ENCODE measurements at places on chromosomes 13 and 19.

GRCh38 chr13:32495841-32496240 lies 42.8 kb downstream of the N4BP2L2 start:
- DNase-seq = no peak

GRCh38 chr19:10424011-10424637 lies 3.8 kb downstream of the PDE4A start:
- DNase-seq = peak; percentile 36

- DNase-seq = no peak
These were observed 60.8 kb downstream of the KCTD12 start for GRCh38 chr13:76825430-76825829.

DNA sequence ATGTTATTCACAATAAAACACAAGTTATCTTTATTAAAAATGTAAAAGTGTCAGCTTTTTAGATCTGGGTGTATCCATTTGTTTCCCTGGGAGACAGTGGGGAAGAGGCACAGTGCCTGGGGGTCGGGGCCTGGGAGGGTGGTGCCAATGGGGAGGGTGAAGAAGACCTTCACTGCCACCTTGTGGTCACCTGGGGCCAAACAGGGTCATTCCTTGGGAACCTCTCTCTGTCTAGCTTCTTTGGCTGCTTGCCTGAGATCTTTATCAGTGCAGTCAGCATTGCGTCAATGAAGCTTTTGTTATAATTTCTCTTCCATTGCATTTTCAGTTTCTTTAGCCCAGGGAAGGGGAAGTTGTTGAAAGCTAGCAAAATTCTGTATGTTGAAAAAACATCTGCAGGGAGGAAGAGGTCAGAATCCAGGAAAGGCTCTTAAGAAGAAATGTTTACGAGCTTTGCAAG lies 39.1 kb downstream of the PCDH8 start:
- peak; percentile 1 for DNase-seq

DNA sequence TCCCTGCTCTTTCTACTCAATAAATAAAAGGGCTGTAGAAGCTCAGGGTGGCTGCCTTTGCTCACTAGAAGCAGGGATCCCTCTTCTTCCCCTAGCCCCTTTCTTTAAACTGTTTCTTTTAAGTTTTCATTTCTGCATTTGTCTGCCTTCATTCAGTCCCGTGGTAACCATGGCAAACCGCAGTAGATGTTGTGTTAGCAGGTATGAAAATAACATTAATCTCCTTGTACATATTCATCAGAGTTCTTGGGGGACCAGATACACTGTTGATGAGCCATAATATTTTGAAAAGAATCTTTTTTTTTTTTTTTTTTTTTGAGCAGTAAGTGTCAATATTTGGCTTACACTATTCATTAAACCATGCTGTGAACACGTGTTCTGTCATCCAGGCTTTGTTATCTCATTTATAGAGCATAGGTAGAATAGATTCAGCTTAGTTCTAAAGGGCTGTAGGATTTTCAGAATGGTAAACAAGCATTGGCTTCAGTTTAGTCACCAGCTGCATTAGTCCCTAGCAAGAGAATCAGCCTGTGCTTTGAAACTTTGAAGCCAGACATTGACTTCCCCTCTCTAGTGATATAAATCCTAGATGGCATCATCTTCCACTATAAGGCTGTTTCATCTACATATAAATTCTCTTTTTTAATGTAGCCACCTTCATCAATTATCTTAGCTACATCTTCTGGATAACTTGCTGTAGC lies 59.4 kb upstream of the SPRY2 start:
- no peak for DNase-seq

DNA sequence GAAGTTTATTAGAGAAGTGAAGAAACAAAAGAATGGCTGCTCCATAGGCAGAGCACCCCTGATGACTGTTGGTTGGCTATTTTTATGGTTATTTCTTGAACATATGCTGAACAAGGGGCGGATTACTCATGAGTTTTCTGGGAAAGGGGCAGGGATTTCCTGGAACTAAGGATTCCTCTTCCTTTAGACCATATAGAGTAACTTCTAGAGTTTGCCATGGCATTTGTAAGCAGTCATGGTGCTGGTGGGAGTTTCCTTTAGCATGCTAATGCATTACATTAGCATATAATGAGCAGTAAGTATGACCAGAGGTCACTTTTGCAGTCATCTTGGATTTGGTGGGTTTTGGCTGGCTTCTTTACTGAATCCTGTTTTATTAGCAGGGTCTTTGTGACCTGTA lies 38.7 kb upstream of the PCDH8 start:
- no peak for DNase-seq

- no peak for DNase-seq
These were observed 4.0 kb downstream of the PIK3R2 start for GRCh38 chr19:18156841-18157464.

- peak; percentile 79 for DNase-seq
These were observed 13.6 kb downstream of the CFD start for GRCh38 chr19:873084-873483.

DNA sequence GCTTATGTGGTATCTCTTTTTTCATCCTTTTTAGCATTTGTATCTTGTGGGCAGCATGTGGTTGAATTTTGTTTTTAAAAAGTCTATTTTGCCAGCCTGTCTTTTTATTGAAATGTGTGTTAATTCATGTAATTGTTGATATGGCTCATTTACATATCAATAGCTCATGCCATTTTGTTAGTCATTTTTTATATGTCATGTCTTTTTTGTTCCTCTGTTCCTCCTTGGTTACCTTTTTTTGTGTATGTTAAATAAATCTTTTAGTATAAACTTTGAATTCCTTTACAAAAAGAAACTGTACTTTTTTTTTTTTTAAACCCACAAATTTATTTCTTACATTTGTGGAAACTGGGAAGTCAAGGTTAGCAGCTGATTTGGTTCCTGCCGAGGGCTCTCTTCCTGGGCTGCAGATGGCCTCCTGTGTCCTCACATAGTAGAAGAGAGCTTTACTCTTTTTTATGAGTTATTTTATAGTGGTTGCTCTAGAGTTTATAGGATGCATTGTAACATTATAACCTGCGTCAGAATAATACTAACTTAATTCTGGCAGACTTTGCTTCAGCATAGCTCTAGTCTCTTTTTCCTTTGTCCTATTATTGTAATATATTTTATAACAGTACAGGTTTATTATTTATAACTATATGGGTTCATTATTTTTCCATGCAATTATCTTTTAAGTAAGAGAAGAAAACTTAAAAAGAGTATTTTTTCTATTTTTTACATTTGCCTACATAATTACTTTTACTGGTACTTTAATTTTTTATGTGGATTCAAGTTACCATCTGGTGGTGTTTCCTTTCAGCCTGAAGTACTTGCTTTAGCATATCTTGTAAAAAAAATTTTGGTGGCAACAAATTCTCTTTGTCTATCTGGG lies 86.3 kb downstream of the URI1 start:
- no peak for DNase-seq

DNA sequence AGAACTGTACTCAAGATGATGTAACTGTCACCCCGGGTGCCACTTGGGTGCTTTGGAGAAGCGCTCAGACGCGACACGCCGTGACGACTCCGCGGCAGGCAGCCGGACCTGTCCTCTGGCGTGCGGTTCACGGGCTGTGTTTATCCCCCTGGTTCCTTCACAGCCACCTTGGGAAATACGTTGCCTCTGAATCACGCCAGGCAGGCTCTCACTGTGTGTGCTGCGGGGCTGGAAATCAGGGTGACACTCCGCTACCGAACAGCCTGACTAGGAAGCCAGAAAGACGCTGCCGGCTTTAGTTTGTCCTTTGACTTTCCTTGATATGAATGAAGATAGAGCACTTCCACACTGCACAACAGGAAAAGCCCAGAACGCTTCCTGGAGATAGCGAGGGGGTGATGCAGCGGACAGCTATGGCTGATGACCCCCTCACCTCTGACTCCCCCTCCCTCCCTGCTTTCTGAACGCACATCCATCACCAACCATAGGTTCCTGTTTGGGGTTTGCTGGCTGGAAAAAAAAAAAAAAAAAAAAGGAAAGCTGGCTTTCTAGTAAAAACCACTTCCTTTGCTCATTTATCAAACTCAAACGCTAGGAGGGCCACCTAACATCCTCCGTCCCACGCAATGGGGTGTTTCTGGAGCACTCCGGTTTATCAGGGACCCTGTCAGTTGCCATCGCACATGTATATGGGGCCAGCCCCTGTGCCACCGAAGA lies 3.7 kb upstream of the GP6 start:
- no peak for DNase-seq

DNA sequence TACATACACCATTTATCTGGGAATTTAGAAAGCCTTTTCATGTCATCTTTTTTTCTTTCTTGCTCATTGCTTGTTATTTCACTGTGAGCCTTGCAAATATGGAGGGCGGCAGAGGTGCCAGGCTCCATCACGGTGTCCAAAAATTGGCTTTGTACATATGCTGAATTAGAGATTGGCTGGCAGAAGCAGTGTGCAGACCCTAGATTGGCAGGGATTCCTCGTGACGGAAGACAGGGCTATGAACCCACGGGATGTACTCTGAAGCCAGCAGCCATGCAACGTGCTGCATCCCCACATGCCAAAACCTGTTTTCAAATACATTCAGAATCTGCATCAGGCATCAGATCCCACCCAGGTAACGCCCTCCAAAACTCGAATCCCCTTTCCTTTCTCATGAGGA lies 142.8 kb downstream of the ZIC5 start:
- no peak for DNase-seq

DNA sequence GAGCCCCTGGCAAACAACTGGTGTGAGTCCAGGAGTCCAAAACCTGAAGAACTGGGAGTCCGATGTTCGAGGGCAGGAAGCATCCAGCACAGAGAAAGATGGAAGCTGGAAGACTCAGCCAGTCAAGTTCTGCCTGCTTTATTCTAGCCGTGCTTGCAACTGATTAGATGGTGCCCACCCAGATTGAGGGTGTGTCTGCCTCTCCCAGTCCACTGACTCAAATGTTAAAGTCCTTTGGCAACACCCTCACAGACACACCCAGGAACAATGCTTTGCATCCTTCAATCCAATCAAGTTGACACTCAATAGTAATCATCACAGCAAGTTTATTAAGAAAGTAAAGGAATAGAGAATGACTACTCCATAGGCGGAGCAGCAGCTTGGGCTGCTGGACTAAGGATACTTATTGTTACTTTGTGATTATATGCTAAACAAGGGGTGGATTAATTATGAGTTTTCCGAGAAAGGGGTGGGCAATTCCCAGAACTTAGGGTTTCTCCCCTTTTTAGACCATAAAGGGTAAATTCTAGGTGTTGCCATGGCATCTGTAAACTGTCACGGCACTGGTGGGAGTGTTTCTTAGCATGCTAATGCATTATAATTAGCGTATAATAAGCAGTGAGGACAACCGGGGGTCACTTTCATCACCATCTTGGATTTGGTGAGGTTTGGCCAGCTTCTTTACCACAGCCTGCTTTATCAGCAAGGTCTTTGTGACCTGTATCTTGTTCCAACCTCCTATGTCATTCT lies 65.6 kb upstream of the KCTD15 start:
- DNase-seq = no peak

DNA sequence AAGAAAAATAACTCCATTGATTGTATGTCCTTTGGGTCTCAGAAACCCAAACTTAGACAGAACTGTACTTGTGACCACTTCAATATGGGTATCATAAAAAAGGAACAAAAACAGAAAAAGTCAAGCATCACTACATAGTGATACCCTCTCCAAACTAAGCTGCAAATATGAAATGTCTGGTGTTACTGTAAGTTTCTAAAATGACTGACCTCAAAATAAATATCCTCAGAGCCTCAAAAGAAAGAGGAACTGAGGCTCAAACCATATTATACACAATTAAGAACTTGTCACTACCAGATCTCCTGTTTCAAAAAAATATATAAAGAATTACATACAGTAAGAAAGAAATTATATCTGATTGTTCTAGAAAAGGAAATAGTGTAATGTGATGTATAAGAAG lies 787.9 kb upstream of the KLHL1 start:
- DNase-seq = no peak

GRCh38 chr13:33849211-33849610 lies 31.3 kb downstream of the RFC3 start:
- no peak for DNase-seq

DNA sequence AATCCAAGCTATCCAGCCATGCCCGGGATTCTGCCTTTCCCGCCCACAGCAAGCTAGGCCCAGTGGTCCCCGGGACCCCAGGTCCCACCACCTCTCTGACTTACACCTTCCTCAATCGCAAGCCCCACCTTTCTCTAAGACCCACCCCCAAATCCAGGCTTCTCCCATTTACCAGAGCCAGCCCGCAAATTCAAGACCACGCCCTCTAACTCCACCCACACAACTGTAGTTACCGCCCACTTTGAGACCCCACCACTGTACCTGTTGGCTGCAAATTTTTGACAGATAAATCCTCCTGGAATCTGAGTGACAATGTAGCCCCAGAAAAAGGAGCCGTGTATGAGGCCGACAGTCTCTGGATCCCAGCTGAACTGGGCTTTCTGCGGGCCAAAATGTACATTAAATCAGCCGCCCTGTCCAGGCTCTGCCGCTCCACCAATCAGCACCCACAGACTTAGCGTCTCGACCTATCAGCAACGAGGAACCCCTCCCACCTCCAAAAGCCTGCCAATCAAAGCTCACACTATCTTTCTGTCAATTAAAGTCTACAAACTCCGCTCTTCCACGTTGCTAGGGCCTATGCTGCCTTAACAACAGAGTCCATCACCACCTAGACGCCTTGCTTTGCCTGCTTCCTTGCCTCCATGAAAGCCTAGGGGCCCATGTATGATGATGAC lies 6.3 kb downstream of the SLC17A7 start:
- DNase-seq = no peak

DNA sequence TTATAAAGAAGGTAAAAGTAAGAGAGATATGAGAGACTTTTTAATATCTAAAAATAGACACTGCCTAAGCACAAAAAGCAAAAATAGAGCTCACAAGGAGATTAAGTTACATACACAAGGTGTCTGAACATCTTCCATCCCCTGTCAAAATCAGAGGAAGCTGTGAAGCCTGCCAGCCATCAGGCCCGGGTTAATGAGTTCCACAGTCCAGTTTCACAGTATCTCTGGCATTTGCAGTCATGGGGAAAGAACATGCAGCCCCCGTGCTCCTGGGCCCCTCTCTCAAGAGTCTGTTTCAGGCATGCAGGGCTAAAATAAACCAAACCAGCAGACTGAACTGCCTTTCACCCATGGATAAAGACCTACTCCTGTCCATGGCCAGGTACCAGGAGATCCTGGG lies 79.2 kb downstream of the TBC1D4 start:
- DNase-seq = no peak

DNA sequence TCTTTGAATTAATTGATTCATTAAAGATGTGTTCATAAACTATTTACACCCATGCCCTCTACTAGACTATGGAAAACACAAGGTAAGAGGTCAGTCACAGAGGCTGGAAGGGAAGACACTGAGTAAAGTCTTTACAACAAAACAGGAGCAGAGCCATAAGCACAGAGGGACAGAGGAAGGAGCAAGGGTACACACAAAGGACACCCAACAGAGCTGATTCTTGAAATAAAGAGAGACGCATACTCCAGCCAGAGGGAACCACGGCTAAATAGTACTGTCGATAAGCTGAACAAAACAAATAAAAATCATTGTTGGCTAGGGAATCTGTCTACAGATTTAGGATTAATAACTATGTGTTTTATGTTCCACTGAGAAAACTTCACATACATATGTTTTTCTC lies 289.2 kb downstream of the EFNB2 start:
- no peak for DNase-seq

DNA sequence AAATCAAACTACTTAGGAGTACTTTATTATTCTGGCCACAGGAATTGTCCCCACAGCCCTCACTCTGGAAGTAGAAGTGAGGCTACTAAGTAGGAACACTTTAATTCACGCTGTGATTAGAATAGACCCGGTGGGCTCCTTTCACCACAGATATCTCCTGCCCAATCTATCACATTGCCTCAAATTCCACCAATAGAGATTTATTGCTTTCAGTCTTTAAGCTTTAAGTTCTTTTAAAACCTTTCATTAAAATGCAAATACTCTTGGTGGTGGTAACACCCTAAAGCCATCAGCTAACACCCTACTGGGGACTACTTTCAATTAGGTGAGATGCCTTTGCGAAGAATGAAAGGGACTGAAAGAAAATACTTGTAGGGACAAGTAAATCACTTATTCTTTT lies 181.9 kb downstream of the DACH1 start:
- DNase-seq = no peak
